T-helper 2 cell (primary cell): ENCODE measurements at places on chromosomes 5 and 9.

- no peak for DNase-seq
Observed at GRCh38 chr9:38350529-38350928, 42.0 kb upstream of the ALDH1B1 start.

GRCh38 chr5:149424371-149425315 lies 45.6 kb upstream of the IL17B start:
- no peak for DNase-seq

DNA sequence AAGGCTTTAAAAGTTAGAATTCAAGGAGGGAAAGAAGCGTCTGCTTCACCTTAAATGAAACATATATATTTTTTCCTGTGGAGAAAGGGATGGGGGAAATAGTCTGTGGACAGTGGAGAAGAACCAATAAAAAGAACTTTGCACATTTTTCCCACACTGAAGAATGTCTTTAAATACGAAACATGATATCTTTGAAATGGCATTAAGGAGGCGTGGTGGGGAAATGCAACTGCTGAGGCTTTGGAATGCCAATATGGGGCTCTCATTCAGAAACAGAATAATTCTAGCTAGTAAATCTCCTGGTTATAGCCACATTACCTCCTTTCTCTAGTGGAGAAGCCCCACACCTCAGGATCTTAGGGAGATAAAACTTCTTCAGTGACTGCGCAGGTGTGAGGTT lies 46.8 kb downstream of the TNC start:
- no peak for DNase-seq

GRCh38 chr5:135203593-135204036 lies 169.6 kb upstream of the PITX1 start:
- DNase-seq = no peak

DNA sequence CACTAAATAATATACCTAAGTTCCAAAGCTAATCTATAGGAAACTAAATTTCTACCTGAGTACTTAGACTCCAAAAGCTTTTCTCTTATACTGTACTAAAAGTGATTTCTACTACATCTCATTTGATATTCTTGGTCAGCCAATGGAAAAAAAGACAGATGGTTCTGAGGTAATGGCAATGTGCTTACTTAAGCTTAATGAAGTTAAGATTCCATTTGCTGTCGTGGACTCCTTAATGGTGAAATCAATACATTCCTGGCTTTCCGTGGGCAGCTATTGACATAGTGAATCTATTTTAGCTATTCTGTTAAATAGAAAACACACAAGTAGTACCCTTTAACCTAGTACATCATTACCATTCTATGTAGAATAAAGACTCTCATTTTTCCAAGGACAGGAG lies 1825.6 kb upstream of the CDH9 start:
- DNase-seq = no peak

DNA sequence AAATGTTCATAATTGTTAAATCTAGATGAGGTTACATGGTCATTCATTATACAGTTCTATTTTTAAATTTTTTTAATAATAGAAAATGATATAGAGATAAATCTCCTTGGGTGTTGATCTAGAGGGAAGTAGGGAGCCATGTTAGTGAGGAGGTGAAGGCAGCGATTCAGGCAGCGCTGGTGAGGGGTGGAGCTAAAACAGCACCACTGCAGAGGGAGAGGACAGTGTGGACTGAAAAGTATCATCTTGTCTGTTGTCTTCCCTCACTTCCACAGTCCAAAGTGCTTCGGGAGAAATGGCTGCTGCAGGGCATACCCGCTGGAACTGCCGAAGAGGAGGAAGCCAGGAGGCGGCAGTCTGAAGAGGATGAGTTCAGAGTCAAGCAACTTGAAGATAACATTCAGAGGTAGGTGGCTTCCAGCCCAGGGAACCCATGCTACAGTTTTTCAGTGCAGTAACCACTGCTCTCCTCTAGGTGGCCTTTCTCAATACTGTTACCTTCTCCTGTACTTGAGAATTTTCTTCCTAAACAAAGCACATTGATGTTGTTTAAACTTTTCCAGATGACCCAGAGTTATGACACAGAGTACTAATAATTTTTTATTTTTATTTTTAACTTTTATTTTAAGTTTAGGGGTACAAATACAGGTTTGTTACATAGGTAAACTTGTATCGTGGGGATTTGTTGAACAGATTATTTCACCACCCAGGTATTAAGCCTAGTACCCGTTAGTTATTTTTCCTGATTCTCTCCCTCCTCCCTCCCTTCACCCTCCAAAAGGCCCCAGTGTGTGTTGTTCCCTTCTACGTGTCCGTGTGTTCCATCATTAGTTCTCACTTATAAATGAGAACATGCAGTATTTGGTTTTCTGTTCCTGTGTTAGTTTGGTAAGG lies 100.5 kb downstream of the PALM2AKAP2 start:
- DNase-seq = peak; percentile 56

GRCh38 chr9:72257814-72258213 lies 107.2 kb downstream of the ZFAND5 start:
- no peak for DNase-seq

- DNase-seq = no peak
Observed at GRCh38 chr5:143231973-143232812, 171.3 kb downstream of the NR3C1 start.

DNA sequence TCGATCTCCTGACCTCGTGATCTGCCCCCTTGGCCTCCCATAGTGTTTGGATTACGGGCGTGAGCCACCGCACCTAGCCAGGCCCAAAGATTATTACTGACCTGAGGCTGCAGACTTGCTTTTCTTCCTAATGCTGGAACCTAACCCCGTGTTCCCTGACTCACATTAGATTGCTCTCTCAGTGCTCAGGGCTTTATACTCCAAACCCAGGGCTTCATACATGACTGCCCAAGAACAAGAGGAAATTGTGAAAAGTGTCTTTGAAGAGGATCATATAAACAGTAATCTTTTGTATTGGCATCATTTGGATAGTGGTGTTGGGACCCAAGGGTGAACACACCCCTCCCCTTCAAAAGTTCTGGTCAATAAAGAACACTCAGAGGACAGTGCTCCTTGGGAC lies 233.3 kb upstream of the TAS2R1 start:
- DNase-seq = no peak

DNA sequence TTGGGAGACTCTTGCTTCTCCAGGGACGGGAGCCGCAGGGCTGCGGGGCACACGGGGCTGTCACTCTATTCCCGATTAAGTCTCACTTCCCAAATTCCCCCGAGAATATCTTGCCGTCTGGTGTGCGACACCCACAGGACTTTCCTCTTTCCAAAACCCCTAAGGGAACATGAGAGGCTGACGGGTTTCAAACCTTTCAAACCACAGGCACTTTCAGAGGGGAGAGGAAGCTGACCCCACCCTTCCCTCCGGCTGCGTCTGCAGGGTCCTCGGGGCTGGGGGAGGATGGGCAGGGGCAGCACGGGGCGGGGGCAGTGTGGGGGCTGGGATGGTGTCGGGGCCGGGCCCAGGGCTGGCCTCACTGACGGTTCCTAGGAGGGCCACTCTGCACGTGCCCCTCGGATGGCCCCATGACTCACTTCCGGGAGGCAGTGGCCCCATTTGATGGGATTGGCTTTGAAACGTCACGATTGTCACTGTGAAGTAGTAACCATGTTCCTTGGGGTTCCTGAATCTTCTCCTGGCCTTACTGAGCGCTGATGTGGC lies 38.2 kb downstream of the SLC9A3 start:
- no peak for DNase-seq

DNA sequence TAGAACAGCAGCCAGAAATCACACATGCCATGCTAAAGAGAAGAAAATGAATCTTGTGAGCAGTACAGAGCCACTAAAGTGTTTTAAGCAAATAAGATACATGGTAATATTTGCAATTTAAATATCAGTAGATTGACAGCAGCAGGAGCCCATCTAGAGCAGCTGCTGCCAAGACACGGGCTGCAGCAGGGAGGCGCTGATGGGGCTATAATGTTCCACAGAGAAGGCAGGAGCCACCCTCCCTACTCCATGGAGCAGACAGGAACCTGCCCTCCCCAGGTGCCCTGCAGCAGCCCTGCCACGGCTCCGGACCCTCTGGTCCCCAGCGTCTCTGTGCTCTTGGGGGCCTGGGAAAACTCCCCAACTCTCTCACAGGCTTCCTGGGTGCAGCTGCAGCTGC lies 224.1 kb upstream of the ISL1 start:
- no peak for DNase-seq

- peak; percentile 92 for DNase-seq
Observed at GRCh38 chr5:98928873-98929709, at the start of gene CHD1. Gene CHD1, minus strand, starts transcription at chr5:98929007. Its CDS starts 2,621 bp downstream, at chr5:98926386.

- no peak for DNase-seq
Observed at GRCh38 chr9:72827950-72828731, 124.7 kb downstream of the ALDH1A1 start.

GRCh38 chr9:127076860-127077643 lies 45.4 kb downstream of the ANGPTL2 start:
- DNase-seq = no peak

DNA sequence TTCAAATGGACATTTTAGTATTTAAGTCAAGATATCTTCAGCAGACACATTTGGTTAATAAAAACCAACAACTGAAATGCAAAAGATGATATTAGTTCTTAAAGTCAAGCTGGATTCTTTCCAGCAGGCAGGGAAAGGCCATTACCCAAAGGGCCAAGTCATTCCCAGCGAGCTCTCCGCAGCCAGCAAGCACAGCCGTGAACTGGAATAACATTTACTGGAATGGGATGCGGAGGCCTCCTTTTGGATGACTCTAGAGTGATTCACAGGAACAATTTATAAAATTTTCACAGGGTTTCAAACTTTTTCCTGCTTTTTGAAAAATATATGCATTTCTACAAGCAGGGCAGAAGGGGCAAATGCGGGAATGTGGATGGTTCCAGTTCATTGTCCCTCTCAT lies 76.6 kb upstream of the DAB2 start:
- no peak for DNase-seq

DNA sequence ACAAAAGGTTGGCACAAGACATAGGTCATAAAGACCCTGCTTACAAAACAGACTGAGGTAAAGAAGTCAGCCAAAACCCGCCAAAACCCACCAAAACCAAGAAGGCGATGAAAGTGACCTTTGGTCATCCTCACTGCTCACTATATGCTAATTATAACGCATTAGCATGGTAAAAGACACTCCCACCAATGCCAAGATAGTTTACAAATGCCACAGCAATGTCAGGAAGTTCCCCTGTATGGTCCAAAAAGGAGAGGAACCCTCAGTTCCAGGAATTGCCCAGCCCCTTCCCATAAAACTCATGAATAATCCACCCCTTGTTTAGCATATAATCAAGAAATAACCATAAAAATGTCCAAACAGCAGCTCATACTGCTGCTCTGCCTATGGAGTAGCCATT lies 27.7 kb downstream of the MLLT3 start:
- no peak for DNase-seq

- DNase-seq = no peak
Observed at GRCh38 chr5:68240771-68241170, 25.2 kb downstream of the PIK3R1 start.

DNA sequence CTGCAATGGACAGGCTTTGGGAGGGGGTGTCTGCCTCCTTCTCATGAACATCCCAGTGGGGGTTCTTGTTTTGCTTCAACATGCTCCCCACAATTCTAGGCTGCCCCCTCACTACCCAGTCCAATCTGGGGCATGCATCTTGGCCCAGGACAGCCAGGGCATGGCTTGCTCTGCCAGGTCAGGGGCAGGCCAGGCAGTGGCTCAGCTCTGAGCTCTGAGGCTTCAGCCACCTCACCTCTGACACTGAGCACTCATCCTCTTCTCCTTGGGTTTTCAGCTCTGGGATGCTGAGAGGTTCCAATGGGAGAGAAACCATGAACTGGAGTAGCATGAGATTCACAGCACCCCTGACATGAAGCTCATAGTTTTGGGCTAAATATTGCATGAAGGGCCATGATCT lies 11.8 kb downstream of the SLC25A48 start:
- no peak for DNase-seq

DNA sequence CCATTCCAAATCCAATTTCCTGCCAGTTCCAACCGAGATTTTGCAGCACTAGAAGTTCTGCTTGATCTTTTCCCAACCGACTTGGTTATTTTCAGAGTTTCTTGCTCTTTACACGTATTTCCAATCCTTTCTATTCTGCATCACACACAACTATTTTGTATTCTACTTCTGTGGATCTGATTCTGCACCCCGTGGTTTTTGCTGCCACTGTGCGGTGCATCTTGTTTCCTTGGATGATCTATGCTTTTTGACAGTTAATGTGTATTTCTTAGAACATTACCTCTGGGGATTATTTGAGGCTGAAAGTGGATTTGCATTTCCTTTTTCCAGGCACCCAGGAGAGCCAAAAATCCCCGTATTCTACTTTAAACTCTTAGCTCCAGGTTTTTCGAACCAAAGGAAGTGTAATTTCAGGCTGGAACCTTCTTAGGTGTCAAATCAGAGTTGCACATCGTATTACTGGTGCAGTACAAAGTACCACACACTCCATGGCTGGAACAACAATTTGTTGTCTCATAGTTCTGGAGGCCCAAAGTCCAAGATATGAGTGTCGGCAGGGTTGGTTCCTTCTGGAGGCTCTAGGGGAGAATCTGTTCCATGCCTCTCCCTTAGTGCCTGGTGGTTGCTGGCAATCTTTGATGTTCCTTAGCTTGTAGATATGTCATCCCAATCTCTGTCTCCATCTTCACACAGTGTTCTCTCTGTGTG lies 14.7 kb upstream of the SARDH start:
- DNase-seq = no peak

- no peak for DNase-seq
Observed at GRCh38 chr5:179533907-179534306, 16.4 kb upstream of the RUFY1 start.

GRCh38 chr9:111023128-111023527 lies 15.1 kb downstream of the LPAR1 start:
- DNase-seq = no peak

DNA sequence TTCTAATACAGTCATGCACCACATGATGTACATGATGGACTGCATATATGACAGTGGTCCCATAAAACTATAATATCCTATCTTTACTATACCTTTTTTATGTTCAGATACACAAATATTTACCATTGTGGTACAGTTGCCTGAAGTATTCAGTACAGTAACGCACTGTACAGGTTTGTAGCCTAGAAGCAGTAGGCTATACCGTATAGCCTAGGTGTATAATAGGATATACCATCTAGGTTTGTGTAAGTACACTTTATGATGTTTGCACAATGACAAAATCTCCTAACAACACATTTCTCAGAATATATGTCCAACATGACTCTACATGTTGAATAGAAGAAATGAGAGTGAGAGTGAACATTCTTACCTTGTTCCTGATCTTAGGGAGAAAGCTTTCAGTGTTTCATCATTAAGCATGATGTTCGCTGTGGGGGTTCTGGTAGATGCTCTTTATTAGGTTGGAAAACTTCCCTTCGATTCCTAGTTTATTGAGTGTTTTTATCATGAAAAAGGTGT lies 31.8 kb downstream of the AMBP start:
- no peak for DNase-seq

GRCh38 chr5:78103232-78103918 lies 191.1 kb downstream of the AP3B1 start:
- no peak for DNase-seq

DNA sequence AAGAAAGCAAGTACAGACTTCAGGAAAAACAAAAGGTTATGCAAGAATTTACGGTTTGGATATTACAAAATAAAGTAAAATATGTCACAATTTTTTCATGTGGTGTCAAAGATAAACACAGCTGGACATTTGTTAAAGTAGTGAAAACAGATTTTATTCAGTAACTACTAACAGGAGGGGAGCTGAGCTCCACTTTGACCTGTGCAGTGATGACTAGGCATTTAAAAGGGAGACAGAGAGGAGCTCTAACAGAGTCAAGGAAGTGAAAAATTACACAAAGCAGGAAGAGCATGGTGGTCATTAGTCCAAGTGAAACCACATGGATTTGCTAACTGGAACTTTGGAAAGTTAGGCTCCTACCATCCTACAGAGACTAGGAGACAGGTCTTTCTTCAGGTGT lies 263.6 kb upstream of the PCSK5 start:
- no peak for DNase-seq
